ENCODE measurements at places on chromosomes 12 and 14.

GRCh38 chr12:116201908-116202307 lies 75.6 kb downstream of the MED13L start:
- no peak for DNase-seq

DNA sequence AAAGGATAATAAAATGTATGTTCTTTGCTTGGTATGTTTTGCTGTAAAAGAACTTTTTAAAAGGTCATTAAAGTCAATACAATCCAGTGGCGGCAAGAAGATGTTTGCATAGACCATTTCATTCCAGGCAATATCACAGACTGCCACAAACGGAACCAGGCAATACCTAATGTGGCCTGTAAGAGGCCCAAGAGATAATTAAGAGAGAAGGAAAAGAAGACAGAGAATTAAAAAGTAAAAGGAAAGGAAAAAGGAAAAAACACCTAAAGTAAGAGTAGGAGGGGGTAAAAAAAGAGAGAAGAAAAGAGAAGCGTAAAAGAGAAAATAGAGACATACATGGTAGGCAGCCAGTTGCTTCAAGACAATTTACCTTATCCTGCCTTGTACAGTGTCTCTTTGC lies 6.8 kb upstream of the ARHGAP5 start:
- no peak for DNase-seq

- DNase-seq, result no peak
Observed at GRCh38 chr12:43694879-43695278, 63.7 kb downstream of the PUS7L start.

DNA sequence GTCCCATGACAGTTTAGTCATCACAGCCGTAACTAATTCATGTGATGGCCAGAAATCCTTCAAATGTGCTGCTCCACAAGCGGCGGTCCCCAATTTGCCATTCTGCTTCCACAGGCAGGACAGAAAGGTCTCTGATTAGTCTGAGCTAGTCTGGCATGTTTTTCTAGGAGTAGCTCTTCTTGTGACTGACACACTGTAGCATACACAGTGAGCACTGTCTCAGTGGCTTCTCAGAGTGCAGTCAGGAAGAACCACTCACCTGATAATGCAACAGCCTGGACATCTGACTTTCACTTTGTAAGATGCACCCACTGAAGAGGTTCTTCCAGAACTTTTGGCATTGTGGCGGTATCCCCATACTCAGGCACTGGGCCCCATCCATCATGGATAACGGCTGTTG lies 1266.2 kb downstream of the TMEM121 start:
- DNase-seq, result no peak

- no peak for DNase-seq
Observed at GRCh38 chr12:88575361-88575970, 4.8 kb downstream of the KITLG start.

- DNase-seq, result no peak
Observed at GRCh38 chr12:60529261-60529660, 933.4 kb downstream of the SLC16A7 start.

- DNase-seq, result no peak
Observed at GRCh38 chr12:48078901-48079300, 27.0 kb downstream of the SENP1 start.

GRCh38 chr14:77375973-77376770 lies 722 bp downstream of the TMED8 start:
- no peak for DNase-seq

DNA sequence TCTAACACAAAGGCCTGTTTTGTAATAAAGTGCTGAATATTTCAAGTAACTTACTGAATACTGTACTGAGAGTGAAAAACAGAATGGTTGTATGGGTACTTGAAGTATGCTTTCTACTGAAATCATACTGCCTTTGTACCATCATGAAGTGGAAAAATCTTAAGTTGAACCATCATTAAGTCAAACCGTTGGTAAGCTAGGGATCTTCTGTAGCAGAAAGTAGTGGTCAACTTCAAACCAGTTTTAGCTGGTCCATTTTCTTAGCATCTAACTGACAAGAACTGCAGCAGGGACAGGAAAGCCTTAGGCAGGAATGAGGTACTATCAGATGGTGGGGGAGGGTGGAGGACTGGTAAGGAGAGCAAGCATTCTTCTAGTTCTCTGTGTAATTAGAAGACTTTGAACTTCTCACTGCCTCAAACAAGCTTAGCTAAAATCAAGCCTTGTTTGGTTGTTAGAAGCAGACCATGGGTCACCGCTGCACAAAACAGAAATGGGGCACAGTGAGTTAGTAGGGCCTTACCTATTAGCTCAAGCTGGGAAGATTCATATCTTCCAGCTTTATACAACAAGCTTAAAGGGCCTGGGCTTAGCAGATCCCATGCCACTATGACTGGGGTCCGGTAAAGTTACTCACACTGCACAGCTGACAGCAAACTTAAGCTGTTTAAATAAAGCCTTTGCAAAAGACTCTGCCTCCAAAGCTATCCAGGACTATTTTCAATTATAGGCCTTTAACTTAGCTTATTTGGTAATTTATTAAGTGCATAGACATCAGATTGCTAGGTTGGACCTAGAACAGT lies 73.8 kb downstream of the ACADS start:
- DNase-seq, result no peak

DNA sequence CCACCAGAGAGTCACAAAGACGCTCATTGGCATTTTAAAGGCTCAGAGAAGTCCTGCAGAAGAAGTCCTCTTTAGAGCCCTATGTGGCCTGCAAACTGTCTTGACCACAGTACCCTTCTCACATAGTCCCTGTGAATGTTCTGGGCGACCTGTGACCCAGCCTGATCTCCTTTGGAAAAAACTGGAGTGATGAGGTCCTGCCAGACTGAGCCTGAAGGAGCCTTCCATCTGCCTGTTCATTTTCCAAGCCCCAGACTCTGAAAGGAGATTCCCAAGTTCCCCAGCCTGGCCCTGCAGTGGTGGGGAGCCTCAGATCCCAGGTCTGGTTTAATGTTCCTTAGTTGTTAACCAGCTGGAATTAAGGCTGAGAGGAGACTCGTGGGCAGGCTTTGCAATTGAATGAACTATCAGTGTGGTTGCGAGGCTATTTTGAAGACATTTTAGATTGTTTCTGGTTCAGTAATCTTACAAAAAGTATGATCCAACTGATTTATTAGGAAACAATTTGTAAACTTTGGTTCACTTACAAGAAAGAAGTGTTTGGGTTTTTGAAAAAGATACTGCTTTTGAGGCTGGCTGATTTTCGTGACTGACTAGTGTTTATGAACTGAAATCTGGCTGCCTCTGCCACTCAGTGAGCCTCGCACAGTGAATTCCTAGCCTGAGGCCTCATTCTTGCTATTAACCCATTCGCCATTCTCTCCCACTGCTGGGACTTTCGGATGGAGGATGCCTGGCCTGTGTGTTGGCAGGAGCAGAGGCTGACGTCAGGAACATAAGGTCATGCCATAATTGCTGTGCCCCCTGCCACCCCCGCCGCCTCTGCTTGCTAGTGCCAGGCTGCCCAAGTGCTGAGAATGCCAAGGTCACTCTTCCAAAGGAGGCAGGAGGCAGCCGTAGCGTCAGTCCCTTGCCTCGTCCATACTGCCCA lies 249.0 kb downstream of the CACNA1C start:
- no peak for DNase-seq

DNA sequence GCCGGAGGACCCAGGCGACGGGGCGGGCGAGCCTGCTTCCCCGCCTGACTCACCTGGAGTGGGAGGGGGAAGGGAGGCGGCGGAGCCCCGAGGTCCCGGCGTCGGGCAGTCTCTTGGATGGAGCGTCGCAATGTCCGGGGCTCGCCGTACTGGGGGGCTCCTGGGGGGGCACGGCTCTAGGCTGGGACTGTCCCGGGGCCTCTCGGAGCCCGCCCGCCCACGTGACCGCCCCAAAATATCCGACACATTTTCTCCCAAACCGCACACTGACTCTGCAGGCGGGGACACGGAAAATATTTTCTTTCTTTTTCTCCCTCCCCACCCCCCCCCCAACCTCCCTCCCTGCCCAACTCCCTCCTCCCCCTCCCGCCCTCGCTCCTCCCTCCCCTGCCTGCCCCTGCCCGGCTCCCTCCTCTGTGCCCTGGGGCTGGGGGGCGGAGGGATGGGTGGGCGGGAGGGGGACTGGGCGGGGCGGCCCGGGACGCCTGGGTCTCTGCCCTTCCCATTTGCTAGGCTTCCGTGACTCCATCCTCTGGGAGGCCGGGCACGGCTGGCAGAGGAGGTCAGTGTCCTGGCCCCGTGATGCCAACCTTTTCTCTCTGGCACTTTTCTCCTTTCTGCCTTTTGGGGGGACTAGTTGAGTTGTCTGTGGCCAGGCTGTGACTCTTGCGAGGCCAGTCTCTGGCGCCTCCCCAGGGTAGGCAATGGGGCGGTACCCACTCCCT lies at the start of gene RARG:
RARG (minus strand) TSS at position 289 of the 725 bp plus-strand sequence. CDS start 4,664 bp downstream, outside the sequence.
- no peak for DNase-seq

GRCh38 chr12:132955094-132956010 lies 754 bp downstream of the ZNF605 start:
- no peak for DNase-seq

DNA sequence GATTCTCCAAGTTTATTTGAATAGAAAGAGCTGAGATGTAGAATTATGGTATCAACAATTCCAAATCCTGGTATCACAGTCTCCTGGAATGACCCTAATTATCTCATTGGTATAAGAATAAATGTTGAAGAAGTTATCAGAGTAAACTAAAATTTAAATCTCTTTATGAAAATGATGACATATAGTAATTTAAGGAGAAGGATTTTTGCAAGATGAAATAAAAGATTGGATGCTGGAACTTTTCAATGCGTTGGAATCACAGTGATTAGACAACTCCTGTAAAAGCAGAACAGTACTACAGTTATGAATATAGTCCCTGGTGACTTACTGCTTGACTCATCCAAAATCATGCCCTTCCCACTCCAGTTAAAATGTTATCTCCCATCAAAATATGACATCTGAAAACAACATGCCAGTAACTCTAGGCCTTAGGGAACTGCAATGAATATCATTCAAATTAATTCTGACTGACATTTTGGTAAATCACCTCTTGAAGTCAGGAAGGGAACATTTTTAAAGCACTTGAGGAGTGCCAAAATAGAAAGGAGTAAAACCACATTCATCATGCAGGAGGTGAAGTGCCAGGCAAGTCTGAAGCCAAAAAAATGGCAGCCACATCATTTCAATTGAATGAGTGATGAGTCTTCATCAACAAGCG lies 197.8 kb upstream of the PRKD1 start:
- DNase-seq, result no peak
